ENCODE measurements at places on chromosomes 7 and 10.

GRCh38 chr7:18806177-18806576 is 310.6 kb downstream of the HDAC9 start:
- no peak for DNase-seq

GRCh38 chr7:17593819-17594419 is 295.5 kb downstream of the AHR start:
- DNase-seq, result no peak

- no peak for DNase-seq
Measured at GRCh38 chr7:105286441-105286840, 102.3 kb downstream of the SRPK2 start.

DNA sequence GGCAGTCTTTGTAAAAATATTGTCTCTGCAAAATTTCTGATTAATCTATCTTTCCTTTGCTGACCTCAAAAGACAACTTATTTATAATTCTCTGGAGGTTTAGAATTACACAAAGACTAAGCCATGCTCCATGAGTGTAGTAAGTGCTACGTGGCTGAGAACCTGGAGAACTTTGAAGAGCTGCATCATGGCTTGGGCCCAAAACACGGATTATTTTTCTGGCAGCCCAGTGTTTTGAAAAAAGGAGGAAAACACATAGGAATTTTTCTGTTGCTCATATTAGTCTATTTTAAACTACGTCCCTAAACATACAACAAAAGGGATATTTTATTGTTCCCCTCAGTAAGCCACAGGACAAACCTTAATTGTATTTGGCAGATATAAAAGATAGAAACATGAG is 360.7 kb upstream of the MYO3A start:
- no peak for DNase-seq

- no peak for DNase-seq
Measured at GRCh38 chr10:24821986-24822385, 98.3 kb upstream of the ARHGAP21 start.

GRCh38 chr7:76165973-76166403 is 35.7 kb upstream of the SRRM3 start:
- no peak for DNase-seq

- DNase-seq, result no peak
Measured at GRCh38 chr7:26843705-26844104, 20.7 kb downstream of the SKAP2 start.

GRCh38 chr10:24459836-24460235 is 250.9 kb downstream of the KIAA1217 start:
- no peak for DNase-seq

DNA sequence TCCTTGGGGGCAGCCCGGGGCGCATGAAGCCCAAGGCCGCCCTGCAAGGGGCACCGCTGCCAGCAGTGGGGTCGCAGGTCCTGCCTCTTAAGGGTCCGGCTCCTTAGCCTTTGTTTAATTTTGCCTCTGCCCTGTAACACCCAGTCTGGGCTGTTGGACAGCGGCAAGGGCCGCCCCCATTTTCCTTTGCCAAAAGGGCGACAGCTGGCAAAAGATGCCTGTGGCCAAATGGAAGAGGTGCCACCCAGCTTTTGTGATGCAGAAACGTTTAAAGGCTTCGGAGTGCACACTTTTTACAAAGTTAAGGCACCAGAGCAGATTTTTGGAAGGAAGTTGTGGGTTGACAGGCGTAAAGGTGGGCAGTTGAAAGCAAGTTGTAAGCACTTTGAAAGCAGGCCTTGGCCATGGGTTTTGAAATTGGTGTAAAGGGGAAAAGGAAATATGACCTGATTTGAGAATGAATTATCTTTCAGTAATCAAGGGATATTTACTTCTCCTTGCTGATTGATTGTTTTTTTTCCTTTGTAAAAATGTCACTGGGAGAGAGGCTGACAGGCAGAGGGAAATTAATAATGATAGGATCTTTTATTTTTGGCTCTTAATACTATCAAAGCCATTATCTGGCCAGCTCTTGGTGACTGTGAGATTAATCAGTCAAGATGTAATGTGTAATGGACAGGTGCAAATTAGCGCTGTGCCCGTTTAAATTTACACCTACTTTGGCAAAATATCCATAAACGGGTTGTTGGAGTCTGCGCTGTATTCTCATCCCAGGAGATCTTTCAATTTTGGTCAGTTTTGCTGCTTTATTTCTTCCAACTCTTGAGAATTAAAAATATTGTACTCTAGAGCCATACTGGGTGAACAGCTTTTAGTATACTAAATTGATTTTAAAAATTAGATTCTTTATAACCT is 1.2 kb downstream of the CASD1 start:
- DNase-seq, result peak; percentile 13

DNA sequence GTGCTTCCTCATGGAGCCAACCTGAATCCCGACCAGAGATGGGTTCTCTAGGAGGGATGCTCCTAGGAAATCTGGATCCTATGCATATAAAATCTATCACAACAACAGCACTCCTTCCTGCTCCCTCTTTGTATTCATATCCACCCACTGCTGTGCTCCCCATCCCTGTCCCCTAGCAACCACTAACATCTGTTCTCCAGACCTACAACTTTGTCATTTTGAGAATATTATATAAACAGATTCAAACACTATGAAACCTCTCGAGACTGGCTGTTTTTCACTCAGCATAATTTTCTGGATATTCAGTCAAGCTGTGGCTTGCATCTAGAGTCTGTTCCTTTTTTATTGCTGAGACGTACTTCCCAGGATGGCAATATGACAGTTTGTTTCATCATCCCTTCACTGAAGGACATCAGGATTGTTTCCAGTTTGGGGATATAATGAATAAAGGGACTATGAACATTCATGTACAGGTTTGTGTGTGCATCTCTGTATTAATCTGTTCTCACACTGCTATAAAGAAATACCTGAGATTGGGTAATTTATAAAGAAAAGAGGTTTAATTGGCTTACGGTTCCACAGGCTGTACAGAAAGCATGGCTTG is 36.0 kb upstream of the PRR15 start:
- DNase-seq, result no peak

GRCh38 chr7:29354340-29354739 is 159.8 kb downstream of the CHN2 start:
- DNase-seq, result no peak

DNA sequence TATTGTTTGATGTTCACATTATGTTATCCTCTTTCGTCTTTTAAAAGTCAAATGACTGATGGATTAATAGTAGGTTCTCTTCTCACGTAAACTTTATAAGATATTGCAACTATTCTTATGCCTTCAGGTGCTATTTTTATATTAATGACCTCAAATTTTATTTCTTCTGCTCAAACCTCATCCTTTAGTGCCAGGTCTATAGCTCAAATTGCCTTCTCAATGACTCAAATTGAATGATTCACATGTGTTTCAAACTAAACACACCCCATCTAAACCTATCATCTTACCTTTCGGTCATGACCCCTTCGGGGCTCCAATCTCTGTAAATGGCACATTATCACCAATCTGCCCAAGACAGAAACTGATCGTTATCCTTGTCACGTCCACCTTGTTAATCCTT is 22.0 kb upstream of the LIPF start:
- no peak for DNase-seq

- DNase-seq, result no peak
Measured at GRCh38 chr7:28573059-28573553, 160.8 kb downstream of the CREB5 start.

DNA sequence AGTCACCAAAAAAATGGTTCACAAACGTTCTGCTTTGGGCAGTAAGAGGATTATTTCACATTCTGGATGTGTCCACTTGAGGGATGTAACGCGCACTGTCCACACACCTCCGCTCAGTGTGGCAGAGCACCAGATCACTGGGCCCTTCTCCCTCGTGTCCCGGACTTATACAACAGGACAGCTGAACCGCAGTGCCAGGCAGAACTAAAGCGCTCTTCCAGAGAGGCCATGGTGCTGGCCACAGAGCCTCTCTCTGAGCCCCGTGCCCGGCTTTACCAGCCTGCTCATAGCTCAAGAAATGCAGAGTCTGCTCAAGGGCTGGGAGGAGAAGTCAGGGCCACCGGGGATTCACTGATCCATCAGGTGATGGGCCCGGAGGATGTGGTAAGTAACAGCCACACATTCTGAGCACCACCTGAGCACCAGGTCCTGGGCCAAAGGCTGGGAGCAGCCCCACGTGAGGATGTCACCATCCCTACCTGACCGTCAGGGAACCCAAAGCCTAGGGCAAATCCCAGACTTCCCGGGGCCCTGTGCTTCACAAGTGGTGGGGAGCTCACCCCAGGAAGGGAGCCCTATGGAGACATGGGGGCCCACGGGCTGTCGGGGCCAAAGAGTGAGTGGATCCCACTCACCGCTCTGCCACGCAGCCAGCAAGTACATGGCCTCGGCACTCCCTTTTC is 74.9 kb downstream of the FAM53B start:
- DNase-seq, result no peak

GRCh38 chr7:105718511-105718925 is 137.2 kb upstream of the EFCAB10 start:
- DNase-seq, result no peak

GRCh38 chr7:2138146-2138765 is 94.5 kb downstream of the MAD1L1 start:
- peak; percentile 3 for DNase-seq

GRCh38 chr10:48694371-48695030 is 9.8 kb downstream of the WDFY4 start:
- DNase-seq, result no peak

DNA sequence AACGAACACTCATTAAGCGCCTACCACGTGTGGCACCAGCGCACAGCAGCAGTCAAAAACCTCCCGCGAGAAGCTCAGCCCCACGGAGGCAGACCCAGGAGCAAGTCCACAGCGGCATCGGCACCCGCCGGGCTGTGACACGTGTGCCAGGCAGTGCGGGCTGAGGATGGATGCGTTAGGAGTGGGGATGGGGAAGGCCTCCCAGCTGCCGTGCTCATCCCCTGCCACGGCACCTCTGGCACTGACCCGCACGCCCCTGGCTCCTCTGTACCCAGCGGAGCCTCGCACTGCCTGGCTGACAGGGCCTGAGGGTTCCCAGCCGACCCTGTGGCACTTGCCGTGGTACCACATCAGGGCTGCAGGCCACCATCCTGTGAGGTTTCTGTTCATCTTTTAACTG is 16.8 kb downstream of the CFAP46 start:
- DNase-seq, result no peak

GRCh38 chr7:116356333-116356965 is 143.1 kb upstream of the CAV2 start:
- DNase-seq, result no peak

DNA sequence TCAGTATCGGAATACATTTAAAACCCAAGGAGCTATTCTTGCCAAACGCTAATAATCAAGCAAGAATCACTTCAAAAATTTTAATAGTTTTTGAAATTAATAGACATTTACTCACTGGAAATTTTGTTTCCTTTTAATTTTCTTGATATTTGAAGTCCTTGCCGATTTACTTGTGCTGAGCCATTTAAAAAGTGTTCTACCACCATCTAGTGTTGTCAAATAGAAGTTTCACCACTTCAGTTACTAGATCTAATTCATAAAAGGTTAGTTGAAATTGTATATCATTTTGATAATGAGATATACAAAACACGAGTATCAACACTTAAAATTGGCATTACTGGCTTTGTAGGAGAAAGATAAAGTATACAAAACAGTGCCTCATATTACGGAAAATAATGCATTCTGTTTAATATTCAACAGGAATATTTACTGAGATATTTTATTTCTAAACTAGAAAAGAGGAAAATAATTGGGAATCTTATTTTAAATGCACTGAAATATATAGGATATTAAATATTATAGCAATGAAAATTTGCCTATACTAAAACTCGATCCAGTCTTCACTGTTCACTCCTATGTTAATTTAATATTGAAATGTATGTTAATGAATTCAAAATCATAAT is 664.8 kb upstream of the SEMA3D start:
- no peak for DNase-seq

DNA sequence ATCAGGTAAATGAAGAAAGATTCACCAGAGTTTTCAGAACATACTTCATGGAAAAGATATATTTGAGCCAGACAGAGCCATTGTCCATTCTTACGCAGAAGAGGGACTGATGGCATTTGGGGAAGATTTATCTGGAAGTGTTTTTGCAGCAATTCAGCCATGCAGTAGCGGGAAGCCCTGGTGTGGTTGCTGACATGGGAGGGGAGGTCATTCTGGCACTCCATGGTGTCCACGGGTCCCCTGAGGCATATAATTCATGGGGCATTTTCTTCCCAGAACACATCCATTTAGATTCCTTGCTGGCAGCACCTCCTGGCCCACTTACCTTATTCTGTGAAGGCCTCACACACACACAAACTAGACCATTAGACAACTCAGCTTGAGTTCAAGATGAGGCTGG is 55.6 kb downstream of the WIPF3 start:
- no peak for DNase-seq

DNA sequence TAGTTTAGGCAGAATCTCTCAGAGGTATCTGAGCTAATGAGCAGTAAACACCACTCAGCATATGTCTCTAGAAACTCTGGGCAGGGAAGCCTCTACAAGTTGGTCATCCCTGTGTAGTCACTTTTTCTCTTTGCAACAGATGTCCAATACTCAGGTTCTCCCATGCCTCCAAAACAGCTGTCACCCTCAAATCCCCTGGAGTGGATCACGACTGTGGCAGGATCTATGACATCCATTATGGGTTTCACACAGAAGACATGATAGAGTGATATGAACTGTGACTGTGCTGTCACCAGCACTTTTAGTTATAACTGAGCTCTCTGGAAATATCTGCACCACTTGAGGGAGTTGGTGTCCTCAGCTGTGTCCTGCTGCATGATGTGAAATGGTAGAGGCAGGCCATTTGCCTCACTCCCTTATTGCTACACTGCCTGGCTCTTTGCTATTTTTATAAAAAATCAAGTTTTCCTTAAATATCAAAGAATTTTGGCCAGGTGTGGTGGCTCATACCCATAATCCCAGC is 24.1 kb upstream of the ZNRF2 start:
- DNase-seq, result no peak

DNA sequence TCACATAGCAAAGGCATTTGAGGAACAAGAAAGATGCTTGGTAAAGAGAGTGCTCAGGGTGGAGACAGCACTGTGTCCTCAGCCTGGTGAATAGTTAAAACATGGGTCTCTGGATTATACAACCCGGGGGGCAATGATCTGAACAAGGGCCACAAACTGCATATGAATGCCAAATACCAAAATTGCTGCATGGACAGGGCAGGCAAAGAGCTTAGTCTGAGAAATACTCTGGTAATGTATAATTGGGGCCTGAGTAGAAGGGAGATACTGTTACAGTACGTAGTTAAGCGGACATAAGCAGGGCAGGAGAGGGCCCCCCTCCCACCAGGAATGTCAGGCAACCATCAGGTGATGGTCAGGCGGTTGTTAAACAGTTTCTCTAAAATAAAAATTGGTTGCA is 99.3 kb upstream of the CDK1 start:
- no peak for DNase-seq

DNA sequence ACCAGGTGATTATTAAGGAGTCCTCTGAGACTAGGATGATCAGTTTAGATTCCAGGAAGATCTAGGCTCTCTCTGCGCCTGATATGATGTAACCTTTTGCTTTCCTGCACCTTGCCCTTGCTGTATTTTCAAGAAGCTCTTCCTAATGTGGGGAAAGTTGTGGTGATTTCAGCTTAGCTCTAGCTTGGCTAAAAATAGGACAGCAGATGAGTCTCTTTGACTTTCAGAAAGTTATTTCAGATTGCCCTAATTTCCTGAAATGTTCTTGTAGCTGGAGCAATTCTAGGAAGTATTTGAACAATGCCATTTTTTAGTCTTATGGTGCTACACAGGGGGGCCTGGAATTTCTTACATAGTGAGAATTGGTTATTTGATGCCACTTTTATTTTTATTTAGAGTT is 3.8 kb downstream of the LCOR start:
- no peak for DNase-seq
